ENCODE measurements at places on chromosomes 12 and 14.
A peak's percentile ranks its signal among the peaks of the same experiment; 100 is the strongest.

DNA sequence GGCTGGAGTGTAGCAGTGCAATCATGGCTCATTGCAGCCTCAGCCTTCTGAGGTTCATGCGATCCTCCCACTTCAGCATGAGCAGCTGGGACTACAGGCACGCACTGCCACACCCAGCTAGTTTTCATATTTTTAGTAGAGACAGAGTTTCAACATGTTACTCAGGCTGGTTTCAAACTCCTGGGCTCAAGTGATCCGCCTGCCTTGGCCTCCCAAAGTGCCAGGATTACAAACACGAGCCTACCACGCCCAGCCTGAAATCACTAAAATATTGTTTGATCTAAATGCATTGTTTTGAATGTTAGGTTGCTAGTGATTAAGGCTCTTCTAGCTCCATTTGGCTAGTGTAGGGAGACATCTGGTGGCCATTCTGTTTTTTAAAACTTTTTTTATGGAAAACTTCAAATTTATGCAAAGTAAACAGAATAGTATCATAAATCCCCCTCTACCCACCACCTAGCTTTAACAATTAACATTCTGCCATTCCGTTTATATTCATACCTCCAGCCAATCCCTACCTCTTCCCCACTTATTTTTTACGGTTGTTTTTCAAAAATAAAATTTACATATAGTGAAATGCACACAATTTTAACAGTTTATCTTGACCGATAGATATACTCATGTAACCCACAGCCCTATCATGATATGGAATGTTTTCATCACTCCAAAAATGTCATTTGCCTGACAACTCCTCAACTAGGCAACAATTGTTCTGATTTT, 37.8 kb downstream of the MYO1H start:
- DNase-seq, result no peak

GRCh38 chr14:105200074-105200473, 19.0 kb upstream of the NUDT14 start:
- DNase-seq, result no peak

- peak; percentile 29 for DNase-seq
Measured at GRCh38 chr14:94383777-94384176, 4.6 kb downstream of the SERPINA1 start.

GRCh38 chr14:92109490-92109889, 3.1 kb upstream of the ATXN3 start:
- no peak for DNase-seq

GRCh38 chr12:52680363-52680762, at the start of gene KRT1:
Gene KRT1, minus strand, starts transcription at chr12:52680407. Its CDS starts 59 bp downstream, at chr12:52680348.
- no peak for DNase-seq

DNA sequence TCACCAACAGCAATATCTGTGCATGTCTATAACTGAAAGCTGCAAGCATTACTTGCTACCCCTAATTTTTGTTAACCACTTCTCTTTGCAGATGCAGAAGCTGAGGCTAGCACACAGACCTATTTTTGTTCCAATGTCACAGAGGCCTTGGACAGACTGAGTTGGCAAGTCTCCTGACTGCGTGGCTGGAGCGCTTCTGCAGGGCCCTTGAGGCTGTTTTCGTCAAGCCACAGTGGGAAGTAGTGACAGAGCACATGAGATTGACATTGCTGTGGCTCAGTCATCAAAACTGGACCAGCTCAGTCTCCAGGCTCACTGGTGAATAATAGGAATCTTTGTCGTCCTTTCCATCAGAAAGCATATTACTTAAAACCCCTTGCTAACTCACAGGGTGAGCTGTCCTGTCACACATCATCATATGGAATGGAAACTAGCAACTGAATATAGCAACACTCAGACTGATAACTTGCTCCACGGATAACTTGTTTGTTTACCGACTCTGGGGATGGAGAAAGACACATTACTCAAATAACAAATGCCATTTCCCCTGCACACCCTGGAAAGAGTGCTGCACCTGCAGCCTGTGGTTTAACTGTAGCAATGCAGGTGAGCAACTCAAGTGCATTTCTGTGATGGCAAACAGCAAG, 43.6 kb upstream of the DDX11 start:
- peak; percentile 35 for DNase-seq

GRCh38 chr12:62832027-62832426, 102.9 kb downstream of the PPM1H start:
- no peak for DNase-seq

Data from activated CD8-positive, alpha-beta memory T cell treated with anti-CD3 and anti-CD28 coated beads, Interleukin-2, amount 10 ng/mL, durations not matched to agents 7 days and 5 days (primary cell).